ENCODE measurements at places on chromosomes 2 and 18.
A peak's percentile ranks its signal among the peaks of the same experiment; 100 is the strongest.

DNA sequence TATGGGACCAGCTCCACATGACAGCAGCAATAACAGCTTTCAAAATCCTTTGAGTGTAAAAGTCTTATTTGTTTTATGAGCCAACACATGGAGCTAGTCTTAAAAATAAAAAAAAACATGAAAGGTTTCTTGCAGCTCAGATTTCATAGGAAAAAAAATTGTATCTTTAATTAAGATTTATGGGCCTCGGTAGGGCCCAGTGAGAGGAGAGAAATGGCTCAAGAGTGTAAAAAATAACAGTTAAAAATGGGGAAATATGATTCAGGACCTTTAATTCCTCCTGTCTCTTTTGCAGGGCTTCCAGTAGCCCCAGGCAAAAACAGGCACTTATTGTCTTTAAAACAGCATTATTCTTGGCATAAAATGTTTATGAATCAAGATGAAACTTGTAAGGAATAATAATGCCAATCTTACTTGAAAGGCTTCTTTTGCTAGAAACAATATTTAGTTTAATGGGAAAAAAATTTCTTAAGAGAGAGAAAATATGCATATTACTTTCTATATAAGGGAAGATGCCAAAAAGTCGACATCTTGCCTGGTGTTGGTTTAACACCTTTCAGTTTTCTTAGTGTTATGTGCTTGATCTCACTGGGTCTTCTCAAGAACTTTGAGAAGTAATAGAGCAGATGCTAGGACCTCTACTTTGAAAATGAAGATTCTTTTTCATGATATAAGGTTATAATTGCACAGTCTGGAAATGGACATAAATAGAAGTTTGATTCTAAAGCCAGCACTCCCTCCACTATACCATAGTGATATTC, 71.3 kb upstream of the SETBP1 start:
- no peak for DNase-seq

GRCh38 chr2:18763338-18763737, 174.0 kb upstream of the NT5C1B start:
- DNase-seq: no peak

GRCh38 chr2:108918941-108919341, 70.1 kb downstream of the EDAR start:
- DNase-seq: peak; percentile 36

DNA sequence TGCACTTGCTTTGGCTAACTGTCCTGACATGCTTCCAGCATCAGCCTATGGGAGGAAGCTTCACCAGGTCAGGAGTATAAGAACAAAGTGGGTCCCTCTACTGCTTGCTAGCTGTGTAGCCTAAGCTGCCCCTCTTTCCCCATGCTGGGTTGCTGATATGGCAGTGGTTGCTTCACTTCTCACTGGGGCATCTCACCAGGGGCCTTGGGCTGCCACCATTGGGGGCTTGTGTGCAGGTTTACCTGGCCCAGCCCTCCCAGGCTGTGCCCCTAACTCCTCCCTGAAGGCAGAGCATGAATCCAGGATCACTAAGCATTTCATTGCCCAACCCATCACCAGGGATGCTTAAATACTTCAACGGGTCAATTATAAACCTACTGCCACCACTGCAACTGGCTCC, 817.1 kb upstream of the TMEFF2 start:
- DNase-seq: no peak

- DNase-seq: no peak
Measured at GRCh38 chr2:23448906-23449305, 63.9 kb downstream of the KLHL29 start.

DNA sequence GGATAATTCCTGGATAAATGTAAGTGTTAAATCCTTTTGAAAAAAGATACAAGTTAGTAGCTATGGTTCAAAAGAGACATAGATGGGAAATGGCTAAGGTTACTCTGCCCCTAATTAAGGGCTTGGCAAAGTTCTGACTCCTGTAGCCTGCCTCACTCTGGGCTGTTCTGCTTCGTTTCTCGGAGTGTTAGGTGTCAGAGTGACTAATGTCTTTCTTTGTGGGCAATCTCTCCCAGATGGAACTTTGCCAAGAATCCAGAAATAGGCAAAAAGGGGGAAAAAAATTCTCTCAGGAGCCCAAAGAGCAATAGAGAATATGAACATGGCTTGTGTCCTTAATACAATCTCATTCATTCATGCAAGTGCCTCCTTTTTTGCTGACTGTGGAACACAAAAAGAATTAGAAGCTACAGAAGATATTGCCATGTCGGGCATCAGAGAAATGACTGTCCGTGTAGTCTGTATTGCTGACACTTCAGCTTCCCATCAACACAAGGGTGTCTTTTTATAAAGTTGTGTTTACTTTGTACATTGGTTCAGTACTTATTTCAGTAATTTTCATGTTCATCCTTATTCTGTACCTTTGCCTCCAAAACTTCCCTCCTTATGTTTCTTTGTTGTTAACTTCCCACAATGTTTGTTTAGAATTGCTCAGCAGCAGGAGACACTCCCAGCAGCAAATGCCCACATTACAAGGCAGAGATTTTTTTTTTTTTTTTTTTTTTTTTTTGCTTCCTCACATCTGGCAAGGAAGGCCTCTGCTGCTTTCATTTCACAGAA, 134.0 kb downstream of the FTCDNL1 start:
- no peak for DNase-seq

DNA sequence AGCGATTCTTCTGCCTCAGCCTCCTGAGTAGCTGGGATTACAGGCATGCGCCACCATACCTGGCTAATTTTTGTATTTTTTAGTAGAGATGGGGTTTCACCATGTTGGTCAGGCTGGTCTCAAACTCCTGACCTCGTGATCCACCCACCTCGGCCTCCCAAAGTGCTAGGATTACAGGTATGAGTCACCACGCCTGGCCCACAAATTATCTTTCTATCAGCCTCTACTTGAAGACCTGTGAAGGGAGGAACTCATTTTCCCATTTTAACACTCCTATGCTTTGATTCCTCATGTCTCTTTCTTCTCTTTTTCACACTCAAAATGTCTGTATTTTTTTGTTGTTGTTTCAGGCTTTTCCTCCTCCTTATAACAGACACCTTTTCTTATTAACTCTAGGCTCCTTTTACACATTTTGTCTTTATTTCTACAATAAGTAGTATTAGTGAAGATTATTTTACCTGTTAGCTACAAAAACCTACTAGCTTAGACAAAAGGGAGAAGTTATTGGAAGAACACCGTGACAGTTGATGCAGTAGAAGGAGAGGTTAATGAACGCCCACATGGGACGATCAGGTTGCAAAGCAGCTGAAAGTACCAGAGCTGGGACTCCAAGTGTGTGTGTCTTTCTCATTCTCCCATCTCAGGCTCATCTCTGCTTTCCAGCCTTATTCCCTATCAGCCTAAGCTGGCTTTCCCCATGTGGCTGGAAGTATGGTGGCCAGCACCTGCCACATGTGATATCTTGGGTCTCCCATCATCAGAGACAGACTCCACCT, 97.6 kb upstream of the AGAP1 start:
- DNase-seq: no peak

GRCh38 chr2:19059076-19059475, 299.3 kb downstream of the OSR1 start:
- no peak for DNase-seq

GRCh38 chr2:86525421-86526340, 37.6 kb downstream of the CHMP3 start:
- no peak for DNase-seq

DNA sequence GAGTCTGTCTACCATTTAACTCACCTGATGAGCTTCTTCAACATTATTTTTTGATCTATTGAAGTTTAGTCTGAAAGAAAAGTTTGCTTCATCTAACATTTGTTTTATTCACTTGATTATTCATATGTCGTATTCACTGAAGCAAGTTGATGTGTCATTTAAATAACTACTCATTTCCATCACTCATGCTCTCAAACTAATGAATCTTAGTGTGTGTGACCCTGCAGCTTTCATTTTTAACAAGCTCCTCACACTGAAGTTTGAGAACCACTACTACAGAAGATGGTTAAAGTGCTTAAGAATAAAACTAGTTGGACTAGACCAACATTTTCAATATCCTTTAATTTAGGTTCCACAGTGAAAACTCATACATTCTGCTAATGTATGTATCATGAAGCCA, 1.8 kb upstream of the ABI2 start:
- DNase-seq: no peak

DNA sequence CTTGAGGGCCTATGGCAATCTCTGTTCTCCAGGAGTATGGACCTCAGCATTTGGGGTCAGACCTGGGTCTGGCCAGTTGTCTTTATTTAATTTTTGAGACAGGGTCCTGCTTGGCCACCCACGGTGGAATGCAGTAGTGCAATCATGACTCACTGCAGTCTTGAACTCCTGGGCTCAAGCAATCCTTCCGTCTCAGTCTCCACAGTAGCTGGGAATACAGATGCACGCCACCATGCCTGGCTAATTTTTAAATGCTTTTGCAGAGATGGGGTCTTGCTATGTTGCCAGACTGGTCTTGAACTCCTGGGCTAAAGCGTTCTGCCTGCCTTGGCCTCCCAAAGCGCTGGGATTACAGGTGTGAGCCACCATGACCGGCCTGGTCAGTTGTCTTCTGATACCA, 46.4 kb upstream of the INHBB start:
- no peak for DNase-seq

DNA sequence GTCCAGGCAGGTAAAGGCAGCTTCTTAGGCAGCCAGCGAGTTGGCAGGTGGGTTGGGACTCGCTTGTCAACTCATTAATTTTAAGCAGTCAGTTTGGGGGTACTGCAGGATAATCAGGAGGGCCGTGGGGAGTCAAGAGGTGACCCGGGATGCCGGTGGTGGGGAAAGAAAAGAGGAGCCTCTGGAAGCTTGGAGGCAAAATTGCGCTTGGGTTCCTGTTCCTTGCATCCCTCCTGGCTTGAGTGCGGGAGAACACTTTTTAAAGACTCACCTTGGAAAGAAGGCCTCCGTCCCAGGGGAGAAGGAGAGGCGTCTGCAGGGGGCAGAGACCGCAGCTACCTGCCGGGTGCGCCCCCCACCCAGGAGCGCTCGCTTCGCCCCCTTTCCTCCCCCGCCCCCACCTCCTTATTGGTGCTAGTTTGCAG, at the start of gene KCNJ3:
KCNJ3 (plus strand) TSS at position 400 of the 425 bp plus-strand sequence. CDS start 81 bp downstream, outside the sequence.
- no peak for DNase-seq

DNA sequence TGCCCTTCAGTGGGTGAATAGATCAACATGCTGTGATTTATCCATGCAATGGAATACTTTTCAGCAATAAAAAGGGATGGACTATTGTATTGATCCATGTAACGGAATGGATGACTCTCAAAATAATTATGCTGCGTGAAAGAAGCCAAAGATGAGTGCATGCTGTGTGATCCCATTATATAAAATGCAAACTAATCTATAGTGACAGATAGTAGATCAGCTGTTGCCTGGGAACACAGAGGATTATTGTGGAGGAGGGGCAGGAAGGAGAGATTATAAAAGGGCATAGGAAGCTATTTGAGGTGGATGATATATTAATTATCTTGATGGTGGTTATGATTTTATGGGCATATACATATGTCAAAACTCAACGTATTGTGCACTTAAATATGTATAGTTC, 55.5 kb upstream of the ADAM23 start:
- DNase-seq: no peak

DNA sequence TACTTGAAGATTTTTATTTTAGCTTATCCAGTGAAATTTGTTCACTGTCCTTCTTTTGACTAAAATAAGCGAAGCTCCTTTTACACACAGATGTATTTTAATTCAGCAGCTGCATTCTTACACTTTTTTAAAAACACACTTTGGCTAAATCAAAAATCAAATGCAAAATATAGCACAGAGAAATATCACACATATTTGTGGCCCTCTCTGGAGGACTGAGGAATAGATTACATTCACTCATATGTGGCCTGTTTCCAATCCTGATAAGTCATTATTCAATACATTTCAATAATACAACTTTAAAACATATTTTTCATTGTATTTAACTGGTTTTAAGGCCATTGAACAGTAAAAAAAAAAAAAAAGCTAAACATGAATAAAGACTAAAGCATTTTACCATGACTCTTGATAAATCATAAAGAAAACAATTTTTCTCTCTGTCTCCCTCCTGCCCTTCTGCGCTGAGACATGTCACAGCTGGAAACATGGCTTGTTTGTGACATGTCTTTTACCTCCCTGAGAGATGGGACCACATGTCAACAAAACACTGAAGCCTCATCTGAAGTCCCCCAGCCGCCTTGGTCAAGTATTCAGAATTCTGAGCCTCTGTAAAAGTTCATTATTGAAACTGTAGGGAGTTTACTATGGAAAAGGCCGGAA, 221.0 kb downstream of the ZNF407 start:
- no peak for DNase-seq

GRCh38 chr2:200590090-200590489, 4.3 kb downstream of the AOX1 start:
- peak; percentile 88 for DNase-seq

GRCh38 chr2:58976375-58977071, 735.4 kb upstream of the FANCL start:
- no peak for DNase-seq

DNA sequence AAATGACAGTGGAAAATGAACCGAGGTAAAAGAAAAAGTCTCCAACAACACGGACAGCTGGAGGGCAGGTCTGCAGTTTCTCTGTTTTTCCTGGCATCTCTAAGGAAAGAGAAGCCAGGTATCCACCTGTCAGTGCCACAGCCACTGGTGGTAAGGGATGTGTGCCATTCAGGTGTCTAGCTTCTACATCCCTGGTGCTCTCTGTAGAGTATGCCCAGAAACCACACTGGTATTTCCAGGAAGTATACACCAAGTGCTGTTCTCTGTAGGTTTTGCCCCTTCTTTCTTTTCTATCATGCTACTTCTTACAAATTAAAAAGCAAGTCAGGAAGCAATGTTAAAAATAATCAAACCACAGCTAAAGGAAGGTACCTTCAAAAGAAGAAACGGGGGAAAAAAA, 7.6 kb upstream of the AGFG1 start:
- DNase-seq: no peak

GRCh38 chr2:153004627-153005026, 286.2 kb downstream of the ARL6IP6 start:
- no peak for DNase-seq

DNA sequence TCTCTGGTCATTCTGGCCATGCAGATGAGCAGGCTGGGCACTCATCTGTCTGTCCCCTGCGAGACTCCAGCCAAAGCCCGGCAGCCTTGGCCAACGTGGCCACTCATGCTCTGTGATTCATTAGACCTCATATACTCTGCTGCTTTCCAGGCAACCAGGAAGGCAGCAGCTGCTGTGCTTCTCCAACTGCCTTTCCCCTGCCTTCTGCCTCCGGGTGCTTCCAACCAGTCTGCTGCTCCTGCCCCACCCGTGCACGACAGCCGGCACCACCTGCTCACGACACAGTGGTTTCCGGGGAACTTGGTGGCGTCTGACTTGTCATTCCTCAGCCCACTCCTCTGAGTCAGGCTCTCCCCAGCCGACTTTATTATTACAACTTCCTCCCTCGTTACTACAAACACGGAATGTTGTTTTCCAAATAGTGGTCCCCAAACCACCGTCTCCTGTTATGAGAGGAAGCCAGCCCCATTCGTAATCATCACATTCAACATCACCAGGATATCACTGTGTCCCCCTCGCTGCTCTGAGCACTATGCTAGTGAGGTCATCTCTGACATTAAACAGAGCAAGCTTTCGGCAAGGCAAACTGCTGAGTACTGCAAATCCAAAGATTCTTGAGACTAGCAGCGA, 392.4 kb downstream of the ALK start:
- DNase-seq: no peak

GRCh38 chr2:146267093-146267492, 1577.7 kb upstream of the ACVR2A start:
- DNase-seq: no peak

Measured in sigmoid colon (tissue), 7 donors.